ENCODE measurements at places on chromosomes 2 and 18. TPM values are rescaled to one million over a fixed set of nuclear protein-coding genes. Genes with fewer than 3 reads are reported as not detected.

Gene MYL1
- total RNA-seq = not detected

Gene FKBP1B
- total RNA-seq = 12.6 TPM

Gene IL1RL1
- 0.40 TPM for total RNA-seq

GRCh38 chr18:65214456-65214855, 536.4 kb upstream of the CDH7 start:
- DNase-seq = no peak

- DNase-seq = no peak
Measured at GRCh38 chr2:197010200-197011020, 83.9 kb upstream of the PGAP1 start.

Measured in lung microvascular endothelial cell (primary cell).